ENCODE measurements at places on chromosomes 1 and 21. TPM values are rescaled to one million over a fixed set of nuclear protein-coding genes. Genes with fewer than 3 reads are reported as not detected.

KRTAP19-2 gene
- not detected for total RNA-seq

C2CD4D gene
- not detected for total RNA-seq

PRKACB gene
- 11.5 TPM for total RNA-seq

TNFRSF8 gene
- total RNA-seq: 0.70 TPM

GJA8 gene
- not detected for total RNA-seq

YOD1 gene
- 2.7 TPM for total RNA-seq

TNFRSF14 gene
- 9.6 TPM for total RNA-seq

LAMC2 gene
- total RNA-seq: 4.4 TPM

BCAS2 gene
- 27.7 TPM for total RNA-seq

PLA2G5 gene
- 7.5 TPM for total RNA-seq

SLFNL1 gene
- total RNA-seq: 0.58 TPM

KCNA3 gene
- not detected for total RNA-seq

PRDX6 gene
- 287 TPM for total RNA-seq

VANGL2 gene
- 0.60 TPM for total RNA-seq

NCF2 gene
- not detected for total RNA-seq

PTPN7 gene
- not detected for total RNA-seq

RGSL1 gene
- not detected for total RNA-seq

GCSAML gene
- total RNA-seq: not detected

CCDC28B gene
- 21.6 TPM for total RNA-seq

FAM177B gene
- total RNA-seq: not detected

CD53 gene
- not detected for total RNA-seq

NOC2L gene
- total RNA-seq: 42.0 TPM

SLAMF9 gene
- total RNA-seq: not detected

TCP10L gene
- total RNA-seq: 0.35 TPM

MATN1 gene
- total RNA-seq: under 0.01 TPM

SERPINC1 gene
- not detected for total RNA-seq

ANGPTL3 gene
- total RNA-seq: not detected

CYP4A11 gene
- total RNA-seq: not detected

RYR2 gene
- 0.09 TPM for total RNA-seq

NBPF20 gene
- 3.5 TPM for total RNA-seq

A3GALT2 gene
- not detected for total RNA-seq

ST6GALNAC3 gene
- total RNA-seq: 1.5 TPM

HCN3 gene
- 1.2 TPM for total RNA-seq

STIL gene
- total RNA-seq: 1.6 TPM

SYT11 gene
- total RNA-seq: 6.5 TPM

RNU1-3 gene
- total RNA-seq: under 0.01 TPM

ANGPTL1 gene
- 43.1 TPM for total RNA-seq

PIGV gene
- total RNA-seq: 7.7 TPM

DENND2D gene
- total RNA-seq: 2.6 TPM

OR2L5 gene
- not detected for total RNA-seq

DNTTIP2 gene
- 17.6 TPM for total RNA-seq

ALDH4A1 gene
- 9.6 TPM for total RNA-seq

SMIM1 gene
- not detected for total RNA-seq

RAB13 gene
- 67.0 TPM for total RNA-seq

PAX7 gene
- total RNA-seq: not detected

IQCC gene
- 0.94 TPM for total RNA-seq

SH3D21 gene
- total RNA-seq: 2.4 TPM

HES2 gene
- total RNA-seq: not detected

ACBD3 gene
- total RNA-seq: 36.3 TPM

LIN28A gene
- not detected for total RNA-seq

ETNK2 gene
- total RNA-seq: 12.7 TPM

CRYBG2 gene
- not detected for total RNA-seq

MYBPH gene
- 0.93 TPM for total RNA-seq

All from pericardium fibroblast (primary cell).